ENCODE measurements at places on chromosomes 2 and 18.

DNA sequence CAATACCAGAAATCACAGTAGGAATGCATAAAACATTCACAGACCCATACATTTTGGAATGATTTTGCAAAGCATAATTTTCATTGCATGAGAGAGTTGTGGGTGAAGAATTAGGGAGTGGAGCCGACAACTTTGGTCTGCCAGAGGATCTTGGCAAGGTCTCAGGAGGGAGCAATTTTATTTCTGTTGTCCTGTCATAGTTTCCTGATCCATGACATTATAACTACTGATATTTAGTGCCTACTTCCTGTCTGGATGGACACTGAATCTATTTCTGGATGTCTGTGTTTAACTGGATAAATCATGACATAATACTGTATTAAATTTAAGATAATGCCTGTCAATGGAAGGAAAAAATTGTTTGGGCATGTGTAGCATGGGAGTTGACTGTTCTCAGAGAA is 2.4 kb downstream of the ITGA4 start:
- DNase-seq, result no peak

DNA sequence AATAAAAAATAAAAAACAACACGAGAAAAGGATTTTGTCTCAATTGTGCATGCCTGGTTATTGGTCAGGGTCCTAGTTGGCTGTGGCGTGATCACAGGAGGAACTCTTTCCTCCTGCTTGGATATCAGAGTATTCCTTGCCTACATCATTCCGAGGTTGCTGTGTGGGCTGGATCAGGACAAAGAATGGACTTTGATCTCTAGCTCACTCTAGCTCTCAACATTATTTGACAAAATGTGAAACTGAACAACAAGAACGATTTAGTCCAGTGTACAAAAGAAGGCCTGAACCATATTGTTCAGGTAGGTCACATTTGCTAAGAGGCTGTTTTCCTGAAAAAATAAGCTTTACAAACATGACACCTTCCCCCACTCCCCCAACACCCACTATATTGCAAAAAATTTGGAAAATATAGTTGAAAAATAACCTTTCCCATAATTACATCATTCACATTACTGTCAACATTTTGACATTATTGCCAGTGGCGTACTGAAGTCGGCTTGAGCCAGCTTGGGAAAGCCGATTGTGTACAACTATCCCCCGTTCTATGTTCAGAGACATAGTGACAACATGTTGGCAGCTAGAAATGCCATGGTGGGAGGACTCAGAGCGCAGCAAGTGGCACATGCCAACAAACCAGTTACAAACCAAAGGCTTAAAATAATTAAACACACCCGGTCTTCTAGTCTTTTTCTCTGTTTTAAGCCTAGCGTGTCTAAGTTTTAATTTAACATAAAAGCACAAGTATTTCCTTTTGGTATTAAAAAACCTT is 179.0 kb downstream of the LPIN1 start:
- DNase-seq, result no peak

- no peak for DNase-seq
Measured at GRCh38 chr2:151053661-151053990, 208.0 kb downstream of the RBM43 start.

GRCh38 chr2:59233448-59233847 is 992.3 kb upstream of the FANCL start:
- DNase-seq, result no peak

DNA sequence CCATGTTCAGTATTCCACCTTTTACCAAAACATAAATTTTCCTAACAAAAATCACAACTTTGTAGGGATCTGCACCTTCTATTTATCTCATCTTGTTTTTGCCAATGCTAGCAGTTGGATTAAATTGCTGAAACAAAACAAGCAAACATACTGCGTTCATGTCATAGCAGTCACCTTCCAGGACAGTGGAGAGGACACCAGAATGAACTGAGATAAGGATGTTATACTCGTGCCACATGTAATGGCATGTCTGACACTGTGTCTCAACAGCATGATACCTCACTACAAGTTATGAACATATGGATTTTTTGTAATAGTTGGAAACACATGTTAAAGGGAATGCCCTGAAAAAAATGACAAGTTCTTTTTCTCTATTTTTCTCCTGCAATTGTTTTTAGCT is 245.3 kb downstream of the XIRP2 start:
- no peak for DNase-seq

DNA sequence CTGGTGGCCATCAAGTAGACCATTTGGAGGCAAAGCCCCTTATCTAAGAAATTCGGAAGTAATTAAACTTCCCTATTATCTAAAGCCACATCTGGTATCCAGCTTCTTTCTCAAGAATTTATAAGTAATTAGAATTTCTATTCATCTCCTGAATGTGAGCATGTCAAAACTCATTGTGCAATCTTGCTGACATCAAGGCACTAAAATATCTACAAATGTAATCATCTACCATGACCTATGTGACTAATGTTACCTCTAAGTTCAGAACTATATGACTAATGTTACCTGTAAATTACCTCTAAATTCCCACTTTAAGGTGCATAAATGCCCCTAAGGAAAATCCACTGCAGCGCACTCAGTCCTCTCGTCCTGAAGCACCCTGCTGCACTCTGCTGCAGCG is 773.0 kb downstream of the CPS1 start:
- DNase-seq, result no peak

- DNase-seq, result no peak
Measured at GRCh38 chr2:65782996-65783650, 350.7 kb upstream of the SPRED2 start.

- DNase-seq, result no peak
Measured at GRCh38 chr2:173037245-173038120, 38.2 kb upstream of the MAP3K20 start.

- DNase-seq, result no peak
Measured at GRCh38 chr2:168178520-168179324, 68.7 kb downstream of the STK39 start.

DNA sequence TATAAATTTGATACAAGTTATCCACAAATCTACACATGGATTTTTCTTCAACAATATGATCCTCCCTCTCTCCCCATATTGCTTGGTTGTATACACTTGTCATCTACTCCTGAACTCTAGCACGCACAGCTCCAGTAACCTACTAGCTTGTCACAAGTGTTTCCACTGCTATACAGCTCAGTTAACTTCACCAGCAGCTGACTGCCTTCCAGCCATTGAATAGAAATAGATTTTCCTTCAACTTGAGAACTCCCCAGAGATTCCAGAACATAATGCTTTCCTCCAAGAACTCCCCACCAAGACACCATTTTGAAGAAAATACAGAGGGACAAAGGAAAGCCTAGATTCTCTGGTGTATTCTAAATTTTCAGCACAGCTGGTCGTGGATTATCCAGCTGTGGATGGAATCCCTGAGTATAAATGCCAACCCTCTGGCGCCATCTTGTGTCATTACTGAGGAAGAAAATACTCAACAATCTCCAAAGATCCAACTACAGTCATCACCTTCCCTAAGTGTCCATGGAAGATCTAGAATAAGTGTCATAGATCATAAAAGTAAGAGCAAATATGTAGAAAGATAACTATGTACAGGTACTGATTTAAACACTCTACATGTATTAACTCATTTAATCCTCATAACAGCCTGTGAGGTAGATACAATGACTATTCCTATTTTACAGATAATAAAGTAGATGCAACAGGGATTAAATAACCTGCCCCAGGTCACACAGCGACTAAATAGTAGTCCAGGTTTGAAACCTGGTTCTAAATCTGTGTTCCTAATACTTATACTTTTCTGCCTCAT is 156.7 kb downstream of the ARHGAP28 start:
- DNase-seq, result no peak

- no peak for DNase-seq
Measured at GRCh38 chr2:145383961-145384360, 864.0 kb upstream of the ZEB2 start.

DNA sequence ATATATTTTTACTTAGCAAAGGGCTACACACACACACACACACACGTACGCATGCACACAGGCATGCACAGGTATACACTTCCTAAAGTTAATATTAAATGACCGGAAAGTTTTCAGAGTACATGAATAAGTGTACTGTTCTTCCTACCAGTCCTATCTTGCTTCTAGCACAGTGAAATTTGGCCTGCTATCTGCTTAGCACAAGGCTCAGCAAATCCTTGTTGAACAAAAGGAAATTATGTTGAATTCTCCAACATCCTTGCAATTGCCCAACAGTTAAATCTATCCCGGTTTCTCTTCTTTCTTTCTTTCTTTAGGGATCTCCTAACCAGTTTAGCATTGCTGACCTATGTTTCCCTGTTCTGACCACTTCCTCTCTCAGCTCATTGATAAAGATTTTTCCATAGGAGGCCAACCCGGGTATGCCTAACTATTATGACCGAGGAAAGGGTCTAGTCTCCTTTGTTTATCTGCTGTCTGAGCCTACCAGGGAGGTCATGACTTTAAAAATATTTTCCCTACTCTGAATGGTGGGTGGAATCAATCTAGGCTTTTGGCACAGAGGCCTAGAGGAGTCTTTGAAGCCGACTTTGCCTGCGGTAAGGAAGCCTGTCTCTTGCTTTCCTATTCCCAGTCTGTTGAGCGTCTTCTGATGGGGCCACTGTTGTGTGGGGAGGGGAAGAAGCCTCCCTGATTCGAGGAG is 400.7 kb downstream of the HRH4 start:
- DNase-seq, result no peak

GRCh38 chr2:204551512-204551863 is 6.2 kb downstream of the PARD3B start:
- DNase-seq, result no peak

GRCh38 chr2:226673314-226673723 is 126.3 kb downstream of the IRS1 start:
- no peak for DNase-seq
